ENCODE measurements at places on chromosomes 2 and 18. TPM values are rescaled to one million over a fixed set of nuclear protein-coding genes. Genes with fewer than 3 reads are reported as not detected.

DNA sequence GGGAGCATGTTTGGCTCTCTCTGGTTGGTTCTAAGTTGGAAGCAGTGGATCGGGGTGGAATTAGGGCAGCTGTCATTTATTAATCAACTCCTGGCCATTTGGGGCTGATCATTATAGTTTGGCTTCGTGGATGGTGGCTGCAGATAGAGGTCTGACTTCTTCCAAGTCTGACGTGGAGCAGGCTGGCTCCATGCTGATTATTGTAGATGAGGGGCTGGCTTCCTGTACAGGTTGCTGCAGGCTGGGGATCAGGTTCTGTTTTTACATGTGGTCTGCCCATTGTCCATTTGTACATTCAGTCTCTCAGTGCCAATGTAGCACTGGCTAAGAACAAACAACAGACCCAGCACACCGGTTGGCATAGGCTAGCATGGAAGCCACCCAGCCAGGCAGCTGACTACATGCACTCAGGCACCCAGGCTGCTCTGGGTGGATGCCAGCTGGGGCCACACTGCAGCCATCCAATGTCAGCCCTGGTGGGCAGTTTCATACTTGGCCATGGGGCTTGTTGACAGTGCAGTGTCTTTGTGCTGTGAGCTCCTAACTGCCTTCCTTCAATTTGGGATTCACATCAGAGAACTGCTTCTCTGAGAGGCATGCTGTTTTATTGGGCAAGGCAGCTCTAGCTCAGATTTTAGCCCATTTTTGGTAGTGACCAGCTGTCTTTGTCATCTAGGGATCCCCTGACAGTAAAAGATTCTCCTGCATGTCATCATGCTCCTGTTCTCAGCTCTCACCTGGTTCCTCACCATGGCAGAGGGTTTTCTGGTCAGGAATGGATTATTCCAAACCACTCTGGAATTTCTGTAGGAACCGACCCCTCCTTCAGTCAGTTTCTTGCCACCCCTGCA is 25.4 kb downstream of the NPAS2 start:
- H3K27ac ChIP-seq, result no peak overlapping the region
- H3K27me3 ChIP-seq, result no peaks in the 10 kb centered on the region
- no peak for DNase-seq
- H3K4me1 ChIP-seq, result peaks cover 17% of the 10 kb centered on the region

TTC27 gene
- 20.6 TPM for total RNA-seq

CREG2 gene
- total RNA-seq, result 120 TPM

DNA sequence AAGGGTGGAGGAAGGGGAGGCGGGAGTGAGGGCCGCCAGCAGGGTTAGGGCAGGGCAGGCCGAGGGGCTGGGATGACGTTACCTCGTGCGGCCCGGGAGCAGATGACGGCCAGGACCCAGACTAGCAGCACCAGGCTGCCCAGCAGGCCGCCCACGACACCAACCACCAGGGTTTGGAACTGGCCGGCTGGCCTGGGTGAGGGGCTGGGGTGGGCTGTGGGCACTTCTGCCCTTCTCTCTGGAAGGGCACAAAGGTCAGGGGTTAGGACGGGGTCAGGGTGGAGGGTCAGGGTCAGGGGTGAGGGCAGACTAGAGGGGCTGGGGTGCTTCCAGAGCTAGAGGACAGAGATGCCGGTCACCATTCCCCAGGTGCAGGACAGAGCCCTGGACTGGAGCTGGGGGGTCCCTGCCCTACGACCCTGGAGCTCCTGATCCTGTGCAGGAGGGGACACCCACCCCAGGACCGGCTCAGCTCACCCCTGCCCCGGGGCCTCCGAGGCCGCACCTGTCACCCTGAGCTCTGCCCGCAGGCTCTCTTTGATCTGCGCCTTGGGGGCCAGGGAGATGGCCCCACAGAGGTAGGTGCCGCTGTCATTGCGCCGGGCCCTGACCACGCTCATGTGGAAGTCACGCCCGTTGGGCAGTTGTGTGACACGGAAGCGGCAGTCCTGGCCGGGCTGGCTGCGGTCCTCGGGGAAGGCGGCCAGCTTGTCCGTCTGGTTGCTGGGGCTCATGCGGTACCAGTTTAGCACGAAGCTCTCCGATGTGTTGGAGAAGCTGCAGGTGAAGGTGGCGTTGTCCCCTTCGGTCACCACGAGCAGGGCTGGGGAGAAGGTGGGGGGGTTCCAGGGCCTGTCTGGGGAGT is 6.3 kb downstream of the PDCD1 start:
- no peak overlapping the region for H3K4me3 ChIP-seq
- H3K36me3 ChIP-seq, result no peaks in the 10 kb centered on the region
- H3K27me3 ChIP-seq, result no peaks in the 10 kb centered on the region
- H3K27ac ChIP-seq, result no peak overlapping the region
- no peak for DNase-seq
- no peaks in the 10 kb centered on the region for H3K4me1 ChIP-seq

GRCh38 chr2:66733364-66733999 is 298.6 kb downstream of the MEIS1 start:
- no peak overlapping the region for H3K4me3 ChIP-seq
- no peaks in the 10 kb centered on the region for H3K27me3 ChIP-seq
- no peaks in the 10 kb centered on the region for H3K4me1 ChIP-seq

IRS1 gene
- 27.9 TPM for total RNA-seq

DNA sequence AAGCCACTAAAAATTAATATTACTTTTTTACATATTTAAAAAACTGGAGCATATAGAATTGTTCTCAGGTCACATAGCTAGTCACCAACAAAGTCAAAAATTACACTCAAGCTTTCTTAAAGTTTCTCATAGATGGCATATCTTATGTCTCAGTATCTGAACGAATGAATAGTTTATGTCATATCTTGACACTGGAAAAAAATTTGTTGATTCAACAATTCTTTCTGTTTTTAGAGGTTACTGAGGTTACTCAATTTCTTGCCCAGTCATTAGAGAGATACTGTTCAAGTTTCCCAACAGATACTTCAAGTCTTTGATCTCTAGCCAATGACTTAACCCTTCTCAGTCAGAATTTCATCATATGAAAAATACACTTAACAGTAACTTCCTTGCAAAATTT is 113.1 kb upstream of the XIRP2 start:
- H3K27ac ChIP-seq, result no peak overlapping the region
- DNase-seq, result no peak
- H3K4me1 ChIP-seq, result no peaks in the 10 kb centered on the region
- no peaks in the 10 kb centered on the region for H3K27me3 ChIP-seq
- no peak overlapping the region for H3K4me3 ChIP-seq
- no peaks in the 10 kb centered on the region for H3K36me3 ChIP-seq

RGPD3 gene
- 0.27 TPM for total RNA-seq

SLC19A3 gene
- total RNA-seq, result 98.5 TPM

TEKT4 gene
- not detected for total RNA-seq

Measured in Caco-2 (cell line).